ENCODE measurements at places on chromosomes 1 and 21.
A peak's percentile ranks its signal among the peaks of the same experiment; 100 is the strongest.

DNA sequence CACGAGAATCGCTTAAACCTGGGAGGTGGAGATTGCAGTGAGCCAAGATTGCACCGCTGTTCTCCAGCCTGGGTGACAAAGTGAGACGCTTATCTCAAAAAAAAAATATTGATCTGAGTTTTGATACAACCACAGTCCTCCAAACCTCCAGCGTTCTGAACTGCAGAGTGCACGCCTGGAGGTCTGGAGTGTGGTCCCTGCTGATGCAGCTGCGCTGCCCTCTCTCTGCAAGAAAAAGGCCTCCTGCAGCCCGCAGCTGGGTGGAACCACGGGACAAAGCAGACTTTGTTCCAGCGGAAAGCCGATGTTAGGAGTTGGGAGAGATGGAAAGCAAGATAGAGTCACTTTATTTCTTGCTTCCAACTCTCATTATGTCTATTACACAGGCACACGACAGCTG, 144.9 kb upstream of the SOD1 start:
- DNase-seq: peak; percentile 35

GRCh38 chr1:218444173-218444572, 99.0 kb downstream of the TGFB2 start:
- no peak for DNase-seq

DNA sequence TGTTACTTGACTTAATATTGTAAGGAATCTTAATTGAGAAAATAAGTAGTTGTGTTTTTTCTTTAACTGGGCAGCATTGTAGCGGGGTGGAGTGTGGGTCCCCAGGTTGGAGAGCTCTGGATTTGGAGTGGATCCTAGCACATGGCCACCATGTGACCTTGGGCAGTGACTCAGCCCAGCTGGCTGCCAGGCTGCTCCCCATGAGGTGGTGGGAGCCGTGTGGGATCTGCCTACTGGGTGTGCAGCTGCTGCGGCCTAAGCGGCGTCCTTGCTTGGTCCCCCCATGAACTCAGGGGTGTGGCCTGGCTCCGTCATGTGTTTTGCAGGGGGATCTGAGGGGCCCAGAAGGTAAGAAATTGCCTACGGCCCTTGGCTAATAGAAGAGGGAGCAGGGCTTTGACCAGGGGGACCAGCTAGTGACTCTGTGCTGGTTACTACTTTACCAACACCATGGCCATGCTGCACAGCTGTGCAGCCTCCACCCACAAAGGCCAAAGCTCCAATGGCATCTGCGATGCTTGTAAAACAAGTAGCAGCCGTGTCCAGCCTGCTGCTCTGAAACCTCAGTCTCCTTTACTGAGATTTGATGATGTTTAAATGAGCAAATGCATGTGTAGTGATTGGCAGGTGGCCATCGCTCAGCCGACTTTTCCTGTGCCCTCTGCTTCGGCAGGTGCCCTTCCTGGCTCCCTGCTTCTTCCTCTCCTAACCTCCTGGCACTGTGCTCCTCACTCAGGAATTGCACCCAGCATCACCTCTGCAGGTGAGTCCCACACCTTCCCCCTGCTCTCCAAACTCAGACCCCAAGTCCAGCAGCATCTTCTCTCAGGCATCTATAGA, 68.3 kb downstream of the ADARB1 start:
- no peak for DNase-seq

- DNase-seq: no peak
Observed at GRCh38 chr1:224266915-224267856, 62.8 kb downstream of the NVL start.

DNA sequence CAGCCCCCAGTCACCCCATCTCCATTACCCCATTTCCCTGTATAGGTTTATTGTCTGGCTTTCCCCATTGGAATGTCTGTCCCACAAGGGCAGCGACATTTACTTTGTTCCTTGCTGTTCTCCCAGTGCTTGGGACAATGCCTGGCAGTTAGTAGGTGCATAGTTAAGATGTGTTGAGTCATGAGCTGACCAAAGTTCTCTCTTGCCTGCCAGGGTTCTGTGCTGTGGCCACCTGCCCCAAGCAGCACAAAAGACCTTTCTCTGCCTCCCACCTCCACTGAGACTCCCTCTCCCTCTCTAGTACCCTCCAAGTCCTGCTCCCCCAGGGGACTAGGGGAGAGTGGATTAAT, 40.0 kb downstream of the TMCO4 start:
- no peak for DNase-seq

DNA sequence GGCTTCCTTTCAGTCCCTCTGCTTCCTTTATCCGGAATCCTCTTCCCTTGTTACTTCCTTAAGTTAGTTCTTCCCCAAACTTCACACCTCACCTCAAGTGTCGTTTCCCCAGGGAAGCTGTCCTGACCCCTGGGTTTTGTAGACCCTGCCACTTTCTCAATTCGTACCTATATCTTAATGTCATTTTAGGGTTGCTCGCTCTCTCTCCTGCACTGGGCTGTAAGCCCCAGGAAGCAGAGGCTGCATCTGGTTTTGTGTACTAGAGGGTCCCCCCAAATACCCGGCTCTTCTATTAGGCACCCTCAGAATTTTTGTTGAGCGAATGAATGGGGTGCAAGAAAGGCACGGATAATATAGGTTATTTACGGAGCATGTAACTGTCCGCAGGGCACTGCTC, 603 bp upstream of the OPRD1 start:
- no peak for DNase-seq

DNA sequence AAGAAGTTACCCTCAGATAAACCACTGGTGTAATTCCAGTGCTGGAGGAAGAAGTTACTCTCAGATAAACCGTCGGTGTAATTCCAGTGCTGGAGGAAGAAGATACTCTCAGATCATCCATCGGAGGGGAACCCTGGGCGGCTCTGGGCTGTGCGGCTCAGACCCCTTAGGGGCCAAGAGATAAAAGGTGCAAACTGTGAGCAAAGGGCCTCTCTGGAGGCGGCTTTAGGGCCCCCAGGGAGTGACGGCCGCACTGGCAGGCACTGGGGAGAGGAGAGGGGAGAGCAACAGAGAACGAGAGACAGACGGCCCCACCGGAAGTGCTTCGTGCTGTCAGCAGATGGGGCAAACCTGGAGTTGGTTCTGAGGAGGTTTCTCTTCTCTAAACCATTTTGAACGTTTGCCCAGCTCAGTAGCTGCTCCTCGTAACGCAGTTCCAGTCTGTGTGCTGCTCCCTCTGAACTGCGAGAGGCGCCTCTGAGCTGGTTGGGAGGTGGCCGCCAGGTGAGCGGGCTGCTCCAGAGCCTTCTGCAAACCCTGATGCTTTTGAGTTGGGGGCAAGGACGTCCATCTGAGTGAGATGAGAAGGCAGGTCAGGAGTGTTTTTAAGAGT, 62.6 kb upstream of the COL6A1 start:
- DNase-seq: no peak

GRCh38 chr1:61616830-61617229, 108.1 kb downstream of the TM2D1 start:
- no peak for DNase-seq

- no peak for DNase-seq
Observed at GRCh38 chr21:43900690-43901089, 35.7 kb downstream of the AGPAT3 start.

DNA sequence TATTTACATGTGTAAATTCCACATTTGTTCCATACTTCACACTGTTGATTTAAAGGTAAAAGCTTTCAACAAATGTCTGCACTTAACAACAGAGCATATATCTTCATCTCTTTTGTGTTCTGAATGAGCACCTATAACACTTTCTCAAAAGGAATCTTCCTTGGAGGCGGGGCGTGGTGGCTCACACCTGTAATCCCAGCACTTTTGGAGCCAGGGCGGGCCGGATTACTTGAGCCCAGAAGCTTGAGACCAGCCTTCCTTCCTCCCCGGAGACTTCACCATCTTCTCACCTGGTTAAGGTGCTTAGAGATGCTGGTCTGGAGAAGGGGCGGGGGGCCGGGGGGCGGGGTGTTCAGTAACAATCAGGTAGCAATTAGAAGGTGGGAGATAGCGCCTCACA, 16.5 kb downstream of the RYR2 start:
- DNase-seq: no peak

GRCh38 chr1:210260096-210260495, 27.5 kb downstream of the SERTAD4 start:
- no peak for DNase-seq

GRCh38 chr21:29190923-29191331, 60.5 kb downstream of the MAP3K7CL start:
- DNase-seq: no peak

GRCh38 chr1:228989992-228990827, 254.9 kb downstream of the RHOU start:
- DNase-seq: peak; percentile 73

DNA sequence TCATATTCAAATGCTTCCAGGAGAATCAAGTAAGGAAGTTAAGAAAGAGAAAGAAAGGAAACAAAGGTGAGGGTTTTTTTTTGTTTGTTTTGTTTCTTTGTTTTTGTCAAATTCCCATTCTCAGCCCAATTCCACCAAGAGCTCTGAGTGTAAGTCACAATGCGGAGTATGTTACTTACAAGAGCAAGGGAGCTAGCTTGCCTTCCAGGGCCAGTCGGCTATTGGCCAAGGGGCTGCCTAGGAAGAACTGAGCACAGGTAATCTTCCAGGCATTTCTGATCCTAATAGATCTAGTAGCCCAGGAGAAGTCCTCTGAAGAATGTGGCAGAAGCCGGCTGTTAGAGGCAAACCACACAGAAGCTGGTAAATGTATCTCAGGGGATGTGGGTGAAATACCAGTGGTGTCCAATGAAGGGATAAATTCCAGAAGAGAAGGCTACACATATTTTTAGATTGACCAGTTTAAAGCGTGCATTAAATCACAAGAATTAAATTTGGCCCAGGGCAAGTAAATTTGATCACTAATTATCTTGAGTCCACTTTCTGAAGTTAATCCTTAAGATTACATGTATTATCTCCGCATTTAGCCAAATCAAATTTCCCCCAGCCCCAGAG, 239.6 kb upstream of the ADAMTS5 start:
- DNase-seq: no peak

DNA sequence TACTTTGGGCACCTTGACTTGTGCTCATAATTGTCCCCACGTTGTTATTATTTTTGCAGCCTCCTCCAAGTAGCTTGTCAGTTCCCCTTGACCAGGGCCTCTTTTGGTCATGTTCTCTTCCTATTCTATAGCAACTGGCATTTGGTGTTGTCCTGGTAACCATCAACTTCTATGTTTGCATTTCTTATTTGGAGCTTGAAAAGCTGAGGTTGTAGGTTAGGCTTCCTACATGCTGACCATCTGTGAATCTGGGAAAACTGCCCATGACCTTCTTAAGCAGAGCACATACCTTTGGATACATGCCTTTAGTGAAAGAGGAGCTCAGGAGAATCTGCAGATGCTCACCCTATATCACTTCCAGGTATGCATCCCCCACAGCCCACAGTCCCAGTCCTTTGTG, 160.8 kb downstream of the HHAT start:
- peak; percentile 52 for DNase-seq

- no peak for DNase-seq
Observed at GRCh38 chr1:205922314-205922713, 20.9 kb downstream of the SLC26A9 start.

DNA sequence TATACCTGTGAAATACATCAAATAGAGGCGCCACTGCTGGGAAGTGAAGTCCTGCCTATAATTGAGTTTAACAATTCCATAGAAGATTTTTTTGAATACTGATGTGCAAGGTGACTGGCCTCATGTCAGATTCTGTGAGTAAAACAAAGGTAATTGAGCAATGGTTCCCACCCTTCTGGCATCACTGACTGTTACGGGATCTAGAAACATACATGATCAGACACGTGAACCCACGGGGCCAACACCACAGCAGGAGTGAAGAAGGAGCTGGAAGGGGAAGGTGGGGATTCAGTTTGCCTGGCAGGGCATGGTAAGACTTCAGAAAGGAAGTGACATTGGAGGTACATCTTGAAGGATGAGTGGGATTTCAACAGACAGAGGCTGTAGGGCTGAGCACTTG, 270.2 kb downstream of the DISC1 start:
- no peak for DNase-seq

- DNase-seq: peak; percentile 47
Observed at GRCh38 chr1:205700865-205701401, 20.6 kb upstream of the SLC45A3 start.

GRCh38 chr1:231362325-231362724, 24.2 kb downstream of the SPRTN start:
- no peak for DNase-seq

DNA sequence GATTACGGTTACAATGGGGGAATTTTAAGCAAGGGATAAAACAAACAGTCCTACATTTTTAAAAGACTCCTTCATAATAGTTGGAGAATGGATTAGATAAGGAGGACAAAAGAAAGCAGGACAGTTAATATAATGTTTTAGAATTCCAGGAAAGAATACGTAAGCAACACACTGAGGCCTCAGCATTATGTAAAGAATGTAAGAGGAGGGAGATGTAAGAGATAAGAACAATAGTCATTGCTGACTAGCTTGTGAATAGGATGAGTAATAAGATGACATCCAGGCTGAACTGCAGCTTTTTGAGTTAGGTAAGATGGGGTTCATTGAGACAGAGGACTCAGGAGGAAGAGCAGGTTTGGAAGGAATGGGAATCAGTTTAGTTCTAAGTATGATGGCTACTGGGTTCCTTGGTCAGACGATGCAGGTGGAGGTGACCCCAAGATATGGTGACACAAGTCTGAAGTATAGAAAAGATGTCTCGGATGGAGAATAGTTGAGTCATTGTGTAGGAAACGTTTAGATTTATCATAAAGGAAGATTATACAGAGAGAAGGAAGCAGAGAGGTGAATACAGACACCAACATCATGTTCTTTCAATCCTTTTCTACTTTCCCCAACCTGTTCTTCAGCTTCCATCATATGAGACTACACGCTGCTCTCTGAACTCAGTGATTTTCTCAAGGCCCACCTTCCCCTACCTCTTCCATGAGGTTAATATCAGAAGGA, 372.8 kb downstream of the PTBP2 start:
- DNase-seq: no peak
